ENCODE measurements at places on chromosomes 7 and 10. TPM values are rescaled to one million over a fixed set of nuclear protein-coding genes. Genes with fewer than 3 reads are reported as not detected.

- no peak for DNase-seq
Observed at GRCh38 chr7:112080978-112081377, 125.2 kb downstream of the DOCK4 start.

DNA sequence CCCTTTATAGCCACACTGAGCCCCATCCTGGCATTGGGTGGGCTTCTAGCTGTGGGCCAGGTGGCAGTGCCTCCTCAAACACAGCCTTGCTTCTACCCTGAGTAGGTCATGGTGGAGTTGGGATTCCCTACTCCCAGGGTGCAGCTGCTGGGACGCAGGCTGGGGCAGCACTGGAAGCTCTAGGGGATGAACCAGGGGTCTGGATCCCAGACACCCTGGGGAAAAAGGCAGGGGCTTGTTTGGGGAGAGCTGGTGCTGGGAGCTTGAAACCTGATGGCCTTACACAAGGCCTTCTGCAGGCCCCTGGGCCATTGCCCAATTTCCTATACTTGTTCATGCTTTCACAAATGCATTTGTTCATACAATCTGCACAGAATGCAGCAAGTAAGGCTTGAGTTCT, 103.7 kb upstream of the CTBP2 start:
- no peak for DNase-seq

Gene AKR1C8
- total RNA-seq, result 0.63 TPM

Gene FAM13C
- total RNA-seq, result not detected

GRCh38 chr10:119113751-119114732, 10.1 kb downstream of the DENND10 start:
- no peak for DNase-seq

- DNase-seq, result no peak
Observed at GRCh38 chr10:42975558-42976340, 101.1 kb upstream of the RET start.

- DNase-seq, result no peak
Observed at GRCh38 chr7:83608716-83609115, 40.2 kb downstream of the SEMA3E start.

DNA sequence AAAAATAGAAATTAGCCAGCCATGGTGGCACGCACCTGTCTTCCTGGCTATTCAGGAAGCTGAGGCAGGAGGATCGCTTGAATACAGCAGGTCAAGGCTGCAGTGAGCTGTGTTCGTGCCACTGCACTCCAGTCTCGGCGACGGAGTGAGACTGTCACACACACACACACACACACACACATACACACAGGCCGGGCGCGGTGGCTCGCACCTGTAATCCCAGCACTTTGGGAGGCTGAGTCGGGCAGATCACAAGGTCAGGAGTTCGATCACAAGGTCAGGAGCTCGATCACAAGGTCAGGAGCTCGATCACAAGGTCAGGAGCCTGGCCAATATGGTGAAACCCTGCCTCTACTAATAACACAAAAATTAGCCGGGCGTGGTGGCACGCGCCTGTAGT, 68.4 kb downstream of the ST8SIA6 start:
- DNase-seq, result no peak

- DNase-seq, result no peak
Observed at GRCh38 chr10:49516216-49516970, 22.5 kb downstream of the ERCC6 start.

Gene IFIT2
- total RNA-seq, result 14.6 TPM

DNA sequence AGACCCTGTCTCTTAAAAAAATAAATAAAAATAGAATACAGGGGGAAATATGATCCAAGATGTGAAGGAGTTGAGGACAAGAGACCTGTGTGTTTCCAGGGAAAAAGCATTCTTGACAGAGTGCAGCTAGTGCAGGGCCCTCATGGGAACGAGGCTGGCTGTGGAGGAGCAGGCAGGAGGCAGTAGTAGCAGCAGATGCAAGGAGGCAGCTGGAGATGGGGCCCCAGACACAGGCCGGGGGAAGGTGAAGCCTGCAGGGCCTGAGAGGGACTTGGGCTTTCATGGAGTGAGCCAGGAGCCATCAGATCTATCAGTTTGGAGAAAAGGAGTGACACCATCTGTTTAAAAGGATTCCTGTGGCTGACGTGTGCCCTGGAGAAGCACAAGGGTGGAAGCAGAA, 71.4 kb upstream of the ZNF438 start:
- DNase-seq, result no peak

Gene TLX1
- total RNA-seq, result not detected

Gene TUBB8
- not detected for total RNA-seq

Gene TET1
- total RNA-seq, result 1.5 TPM

DNA sequence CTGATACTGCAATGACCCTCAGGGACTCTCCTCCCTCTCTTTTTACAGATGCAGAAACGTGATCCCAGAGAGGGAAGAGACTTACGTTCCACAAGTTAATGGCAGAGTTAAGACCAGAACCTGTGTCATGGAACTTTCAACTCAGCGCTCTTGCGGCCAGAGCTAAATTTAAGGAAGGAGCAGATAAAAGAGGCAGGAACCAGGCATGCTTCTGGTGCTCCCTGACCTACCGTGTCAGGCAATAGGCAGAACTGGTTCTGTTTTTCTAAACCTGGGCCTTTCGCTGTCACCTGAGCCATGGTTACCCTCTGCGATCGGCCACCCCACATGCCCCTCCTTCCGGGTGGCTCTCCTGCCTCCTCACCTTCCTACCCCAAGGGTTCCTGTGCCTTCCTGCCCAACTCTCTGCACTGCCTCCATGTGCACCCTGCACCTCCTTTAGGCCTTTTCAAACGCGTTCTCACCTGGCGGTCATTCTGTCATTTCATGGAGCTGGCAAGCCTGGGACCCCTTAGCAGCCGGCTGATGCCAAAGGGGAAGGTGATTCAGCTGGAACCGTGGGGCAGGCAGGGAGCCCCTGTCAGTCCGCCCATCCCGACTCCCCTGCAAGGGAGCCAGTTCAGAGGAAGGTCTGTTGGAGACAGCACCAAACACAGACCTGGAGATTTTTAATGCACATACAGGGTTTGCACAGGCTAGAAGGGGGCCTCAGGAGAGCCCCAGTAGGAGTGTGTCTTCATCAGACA, 7.7 kb upstream of the GBX1 start:
- DNase-seq, result no peak
